AG04450 (cell line): ENCODE measurements at places on chromosomes 11 and 22.

DNA sequence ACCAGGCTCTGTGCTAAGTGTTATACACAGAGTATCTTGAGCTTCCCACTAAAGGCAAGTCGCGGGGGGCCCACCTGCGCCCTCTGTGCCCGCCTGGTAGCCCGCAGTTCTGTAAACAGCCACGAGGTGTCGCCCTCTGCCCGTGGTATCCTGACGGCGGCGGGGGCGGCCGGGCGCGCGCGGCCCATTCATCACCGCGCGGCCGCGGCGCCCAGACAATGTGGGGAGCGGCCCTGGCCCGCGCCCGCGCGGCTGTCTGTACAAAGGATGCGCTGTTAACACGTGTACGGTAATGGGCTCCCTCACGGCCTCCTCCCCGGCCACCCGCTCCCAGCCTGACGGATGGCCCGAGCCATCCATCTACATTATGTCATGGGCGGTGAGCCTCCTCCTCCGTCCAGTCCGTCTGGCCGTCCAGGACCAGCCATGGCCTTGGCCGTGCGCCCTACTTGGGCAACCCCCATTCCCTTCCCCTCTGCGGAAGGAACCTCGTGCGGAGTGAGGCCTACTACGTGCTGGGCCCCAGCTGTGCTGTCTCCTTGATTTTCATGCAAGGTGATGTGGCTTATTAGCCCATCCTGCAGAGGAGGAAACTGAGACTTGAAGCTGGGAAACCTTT is 99.4 kb downstream of the MIAT start:
- DNase-seq: no peak

DNA sequence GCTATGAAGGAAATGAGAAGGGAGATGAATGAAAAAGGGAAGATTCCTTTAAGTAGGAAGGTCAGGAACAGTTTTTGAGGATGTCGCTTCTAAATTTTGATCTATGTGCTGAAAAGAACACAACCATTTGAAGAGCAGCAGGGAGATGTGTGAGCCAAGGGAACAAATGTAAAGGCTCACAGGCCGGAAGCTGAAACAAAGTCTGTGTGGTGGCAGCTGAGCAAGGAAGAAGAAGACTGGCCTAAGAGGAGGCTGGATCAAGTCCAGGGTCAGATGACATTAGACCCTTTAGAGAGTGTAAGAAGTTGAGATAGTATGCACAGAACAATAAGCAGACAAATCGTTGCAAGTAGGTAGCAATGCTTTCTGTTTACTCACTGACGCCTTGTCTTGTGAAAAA is 1631.4 kb upstream of the TENM4 start:
- DNase-seq: no peak

DNA sequence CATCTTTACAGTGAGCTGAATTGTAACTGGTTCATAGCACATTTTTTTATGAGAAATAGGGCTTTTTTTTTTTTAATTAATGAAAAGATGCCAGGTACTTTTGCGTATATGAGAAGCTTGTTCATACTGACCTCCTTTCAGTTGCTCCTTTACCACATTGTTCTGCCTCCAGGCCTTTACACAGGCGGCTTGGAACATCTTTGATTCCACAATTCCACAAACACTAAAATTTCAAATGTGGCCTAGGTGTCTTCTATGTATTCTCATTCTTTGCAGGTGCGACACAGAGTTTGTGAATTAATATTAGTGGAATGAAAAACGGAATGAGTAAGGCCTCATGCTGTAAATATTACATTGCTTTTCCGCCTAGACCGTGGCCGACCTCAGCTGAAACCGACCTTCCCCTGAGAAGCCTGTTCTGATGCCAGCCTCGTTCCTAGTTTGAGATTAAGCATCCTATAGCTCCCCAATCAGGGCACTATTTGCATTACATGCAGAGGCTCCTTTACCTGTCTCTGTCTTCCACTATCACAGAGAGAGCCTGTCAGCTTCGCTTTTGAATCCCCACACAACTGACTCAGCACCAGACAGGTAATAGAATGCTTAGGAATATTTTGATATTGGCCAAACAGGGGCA is 125.8 kb downstream of the LDLRAD3 start:
- DNase-seq: no peak

DNA sequence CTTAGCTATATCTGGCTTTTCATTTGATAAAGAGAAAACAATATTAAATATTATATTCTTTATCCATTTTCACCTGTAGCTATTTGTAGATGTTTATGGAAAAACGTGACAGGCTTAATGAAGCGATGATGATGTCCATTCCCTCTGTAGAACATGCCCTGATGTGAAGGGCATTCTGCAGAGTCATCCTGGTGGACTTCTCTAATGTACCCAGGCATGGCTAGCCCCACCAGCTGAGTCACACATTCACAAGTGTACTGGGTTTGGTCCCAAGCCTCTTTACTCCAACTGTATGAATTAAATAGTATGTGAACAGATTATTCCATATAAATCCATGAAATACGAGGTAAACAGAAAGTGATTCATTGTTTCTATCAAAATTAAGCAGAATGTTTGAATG is 139.3 kb downstream of the CADM1 start:
- DNase-seq: no peak

- no peak for DNase-seq
Observed at GRCh38 chr11:119798656-119799055, 69.7 kb upstream of the NECTIN1 start.

DNA sequence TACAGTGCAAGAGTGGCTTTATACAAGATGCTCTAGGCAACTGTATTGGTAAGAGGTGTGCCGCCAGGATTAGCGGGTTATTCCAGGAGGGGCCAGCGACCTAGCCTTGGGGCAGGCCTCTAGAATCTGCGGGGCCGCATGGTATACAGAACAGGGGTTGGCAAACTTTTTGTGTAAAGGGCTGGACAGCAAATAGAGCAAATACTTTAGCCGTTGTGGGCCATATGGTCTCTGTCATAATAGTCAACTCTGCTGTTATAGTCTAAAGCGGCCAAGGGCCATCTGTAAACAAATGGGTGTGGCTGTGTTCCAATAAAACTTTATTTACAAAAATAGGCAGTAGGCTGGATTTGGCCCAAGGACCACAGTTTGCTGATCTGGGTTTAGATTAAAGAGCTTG is 32.6 kb downstream of the FBLN1 start:
- no peak for DNase-seq

- peak; percentile 84 for DNase-seq
Observed at GRCh38 chr22:37633625-37634416, 5.6 kb upstream of the SH3BP1 start.

- no peak for DNase-seq
Observed at GRCh38 chr11:44464741-44465140, 100.7 kb upstream of the CD82 start.

GRCh38 chr11:43223026-43223425 is 88.8 kb upstream of the API5 start:
- DNase-seq: no peak

- DNase-seq: no peak
Observed at GRCh38 chr11:2860636-2861035, 24.9 kb downstream of the CDKN1C start.

GRCh38 chr11:64409707-64410403 is 50.9 kb downstream of the RPS6KA4 start:
- no peak for DNase-seq

DNA sequence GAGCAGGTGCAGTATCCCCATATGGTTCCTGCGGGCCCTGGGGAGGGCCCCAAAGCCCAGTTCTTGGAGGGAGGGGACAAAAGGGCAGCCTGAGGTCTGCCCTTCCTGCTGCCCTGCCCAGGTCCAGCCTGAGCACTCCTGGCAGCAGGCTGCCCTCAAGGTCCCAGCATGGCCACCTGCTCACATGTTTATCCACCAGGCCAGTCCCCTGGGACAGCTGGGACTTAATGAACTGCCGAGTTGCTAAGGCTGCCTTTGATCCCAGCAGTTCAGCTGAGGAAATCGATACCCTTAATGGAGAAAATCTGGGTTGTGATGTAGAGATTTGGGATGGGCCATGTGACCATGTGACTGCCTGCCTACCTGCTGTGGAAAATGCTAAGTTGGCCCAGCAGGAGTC is 146.2 kb downstream of the TRIM29 start:
- no peak for DNase-seq

- DNase-seq: no peak
Observed at GRCh38 chr11:125995313-125995712, 49.5 kb downstream of the VSIG10L2 start.

DNA sequence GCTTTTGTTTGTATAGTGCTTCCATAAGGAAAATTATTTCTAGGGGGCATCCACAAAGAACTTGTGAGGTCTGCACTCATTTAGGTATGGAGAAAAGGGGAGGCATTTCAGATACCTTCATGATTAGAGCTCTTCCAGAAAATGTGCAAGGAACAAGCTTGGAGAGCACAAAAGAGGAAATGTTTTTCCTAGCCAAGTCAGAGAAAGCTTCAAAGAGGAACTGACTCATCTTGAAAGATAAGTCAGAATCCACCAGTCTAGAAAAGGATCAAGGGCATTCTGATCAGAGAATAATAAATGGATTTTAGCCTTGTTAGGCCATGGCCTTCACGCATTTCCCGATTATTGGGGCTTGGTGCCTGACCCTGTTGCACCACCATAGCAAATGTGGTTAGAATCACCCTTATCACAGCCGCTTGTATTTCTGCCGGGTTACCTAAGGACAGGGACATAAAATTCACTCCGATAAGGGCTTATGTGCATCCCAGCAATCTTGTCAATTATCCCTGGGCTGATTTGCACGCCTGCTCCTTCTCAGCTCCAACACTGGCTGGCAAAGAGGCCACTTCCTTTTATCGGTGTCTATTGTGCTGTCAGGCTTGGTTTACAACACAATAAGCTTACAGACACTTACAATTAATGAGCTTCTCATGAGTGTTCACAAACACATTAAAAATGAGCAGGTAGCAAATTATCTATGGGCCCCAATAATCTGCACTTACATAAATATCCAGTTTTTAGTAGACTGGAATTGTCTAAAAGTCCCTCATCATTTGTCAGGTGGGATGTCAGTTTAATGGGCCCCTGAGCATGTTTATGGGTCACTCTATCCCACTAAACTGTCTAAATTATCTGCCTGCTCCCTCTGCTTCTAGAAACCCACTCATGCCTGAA is 613.5 kb downstream of the SOX6 start:
- no peak for DNase-seq
